Activated CD8-positive, alpha-beta memory T cell treated with anti-CD3 and anti-CD28 coated beads, Interleukin-2, amount 10 ng/mL, durations not matched to agents 7 days and 5 days (primary cell): ENCODE measurements at places on chromosomes 12 and 14. TPM values are rescaled to one million over a fixed set of nuclear protein-coding genes. Genes with fewer than 3 reads are reported as not detected.

Gene POTEM
- not detected for total RNA-seq

Gene FSCB
- total RNA-seq = not detected

DNA sequence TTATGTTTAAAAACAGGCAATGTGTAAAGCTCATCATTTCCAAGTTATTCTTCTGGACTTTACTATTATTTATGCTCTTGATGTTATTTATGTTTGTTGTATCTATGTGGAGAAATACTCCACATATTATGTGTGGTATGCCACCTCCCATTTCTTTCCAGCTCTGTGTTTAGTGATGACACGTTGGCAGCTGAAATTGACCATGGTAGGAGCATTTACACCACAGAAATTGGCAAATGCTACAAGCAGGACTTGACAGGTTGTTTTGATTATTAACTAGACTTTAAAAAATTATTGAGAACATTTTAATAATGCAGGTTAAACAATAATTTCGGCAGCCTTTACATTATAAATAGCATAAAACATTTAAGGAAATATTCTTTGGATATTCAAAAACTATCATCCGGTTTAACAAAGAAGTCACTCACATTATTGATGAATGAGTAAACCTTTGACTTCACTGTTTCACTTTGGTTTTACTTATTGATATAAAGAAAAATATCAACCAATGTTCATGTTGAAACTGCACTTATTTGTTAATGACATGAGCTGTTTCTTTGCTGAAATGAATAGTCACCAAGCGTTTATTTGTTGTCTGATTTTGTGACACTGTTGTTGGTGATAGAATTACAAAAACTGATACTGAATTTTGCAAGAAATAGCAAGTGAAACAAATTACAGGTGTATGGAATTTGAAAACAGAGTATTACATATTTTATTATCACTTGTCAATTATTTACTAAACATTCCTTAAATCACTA is 76.8 kb downstream of the HMGA2 start:
- no peak for DNase-seq

Gene CIROP
- not detected for total RNA-seq

- no peak for DNase-seq
Observed at GRCh38 chr14:33848706-33849454, 102.0 kb downstream of the EGLN3 start.

- DNase-seq = no peak
Observed at GRCh38 chr12:123960856-123961255, 11.8 kb downstream of the CCDC92 start.

Gene LRP1-AS
- total RNA-seq = not detected

DNA sequence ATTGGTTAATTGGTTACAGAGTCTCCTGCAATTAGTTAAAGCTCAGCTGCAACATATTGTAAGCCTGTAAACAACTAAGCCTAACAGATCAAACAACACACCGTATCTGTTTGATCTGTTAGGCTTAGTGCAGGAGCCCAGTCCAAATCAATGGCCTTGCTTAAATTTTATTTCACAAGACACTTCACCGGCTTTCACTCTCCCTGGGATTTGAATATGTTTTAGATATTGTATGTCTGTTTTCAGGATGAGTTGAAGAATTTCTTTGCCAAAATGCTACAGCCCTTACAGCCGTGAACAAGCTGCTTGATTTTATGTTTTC is 5.5 kb upstream of the RNASE1 start:
- DNase-seq = no peak

- DNase-seq = no peak
Observed at GRCh38 chr12:131432532-131433260, 278.2 kb upstream of the SFSWAP start.

Gene MOK
- total RNA-seq = 3.6 TPM

GRCh38 chr12:65205886-65206285 is 36.5 kb downstream of the LEMD3 start:
- no peak for DNase-seq
